ENCODE measurements at places on chromosomes 12 and 14. TPM values are rescaled to one million over a fixed set of nuclear protein-coding genes. Genes with fewer than 3 reads are reported as not detected.

Gene KLHL33
- total RNA-seq: 0.77 TPM

Gene DAO
- not detected for total RNA-seq

Gene IFNG-AS1
- not detected for total RNA-seq

Gene CGRRF1
- total RNA-seq: 20.7 TPM

Gene TTC6
- not detected for total RNA-seq

Gene RNASE9
- total RNA-seq: not detected

Gene SMCO2
- not detected for total RNA-seq

Gene KCNC2
- not detected for total RNA-seq

Gene SMARCD1
- total RNA-seq: 17.2 TPM

Gene NRXN3
- 1.0 TPM for total RNA-seq

Gene GZMH
- 0.47 TPM for total RNA-seq

Gene MYL6
- 546 TPM for total RNA-seq

Gene ALDH1L2
- 2.5 TPM for total RNA-seq

Gene PDE3A
- total RNA-seq: 171 TPM

Gene GZMB
- 0.40 TPM for total RNA-seq

Gene STAB2
- total RNA-seq: 0.25 TPM

Gene PLEK2
- not detected for total RNA-seq

Gene SMCO3
- 0.20 TPM for total RNA-seq

Data from left ventricle myocardium superior (tissue), 1 donor.